ENCODE measurements at places on chromosomes 7 and 10.

- DNase-seq = no peak
These were observed 42.2 kb downstream of the MAD1L1 start for GRCh38 chr7:2190531-2190930.

DNA sequence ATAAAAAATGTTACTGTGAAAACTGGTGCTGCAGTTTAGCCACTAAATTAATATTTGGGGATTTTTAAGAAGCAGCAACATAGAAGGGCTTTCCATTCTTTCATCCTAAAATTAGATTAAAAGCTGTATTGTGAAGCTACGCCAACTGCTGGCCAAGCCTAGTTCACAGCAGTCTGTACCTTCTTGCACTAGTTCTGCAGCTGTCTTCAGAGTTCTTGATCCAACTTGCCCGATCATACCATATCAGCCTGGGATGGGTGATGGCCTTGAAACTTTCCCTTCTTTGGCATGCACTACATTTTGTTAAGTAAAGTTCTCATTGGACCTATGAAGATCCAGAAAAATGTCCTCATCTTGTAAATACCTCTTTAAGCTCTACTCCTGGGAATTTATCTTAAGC, 20.3 kb upstream of the PANK1 start:
- DNase-seq = no peak

GRCh38 chr10:73577788-73578187, 13.4 kb downstream of the USP54 start:
- DNase-seq = no peak

- DNase-seq = no peak
These were observed 123.3 kb downstream of the TWIST1 start for GRCh38 chr7:18993933-18994668.

- DNase-seq = no peak
These were observed 25.5 kb downstream of the ZNF713 start for GRCh38 chr7:55912748-55913158.

- DNase-seq = no peak
These were observed 1.8 kb downstream of the LAMB1 start for GRCh38 chr7:108000875-108001763.

GRCh38 chr10:114458216-114458920, 54.1 kb upstream of the AFAP1L2 start:
- no peak for DNase-seq

- no peak for DNase-seq
These were observed 286.6 kb downstream of the ELMO1 start for GRCh38 chr7:37162106-37162505.

GRCh38 chr7:45698303-45699014, 124.3 kb downstream of the ADCY1 start:
- DNase-seq = no peak

DNA sequence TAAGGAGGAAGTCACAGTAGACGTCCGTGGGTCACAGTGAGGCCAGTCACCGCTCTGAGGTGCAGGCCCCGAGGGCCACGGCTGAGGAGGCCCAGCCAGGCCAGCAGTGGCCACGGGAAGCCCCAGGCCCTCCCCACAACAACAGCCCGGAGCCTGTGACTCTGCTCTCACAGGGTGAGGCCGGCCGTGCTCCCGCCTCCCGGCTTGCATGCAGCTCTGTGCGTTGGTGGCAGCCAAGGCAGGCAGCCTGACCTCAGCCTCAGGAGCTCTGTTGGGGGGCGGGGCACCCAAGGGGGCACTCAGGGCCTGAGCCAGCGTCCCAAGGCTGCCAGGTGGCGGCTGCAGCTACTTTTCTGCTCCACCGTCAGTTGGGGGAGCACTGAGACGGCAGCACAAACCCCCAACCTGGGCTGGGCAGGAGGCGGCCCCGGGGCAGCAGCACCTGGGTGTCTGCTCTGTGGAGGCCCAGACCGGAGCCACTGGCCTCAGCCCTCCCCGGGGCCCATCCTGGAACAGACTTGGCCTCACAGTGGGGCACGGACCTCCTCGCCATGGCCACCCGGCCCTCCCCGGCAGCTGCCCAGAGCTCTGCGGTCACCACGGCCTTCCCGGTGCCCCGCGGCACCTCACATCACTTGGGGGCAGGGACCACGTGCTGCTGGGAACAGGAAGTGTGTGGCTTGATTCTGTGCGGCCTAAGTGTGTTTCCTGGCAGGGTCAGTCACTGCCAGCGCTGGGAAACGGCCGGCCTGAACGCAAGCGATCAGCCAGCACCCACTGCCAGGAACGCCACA, 13.3 kb downstream of the CYP2W1 start:
- no peak for DNase-seq

- DNase-seq = no peak
These were observed 40.1 kb downstream of the PFKP start for GRCh38 chr10:3107426-3107961.

DNA sequence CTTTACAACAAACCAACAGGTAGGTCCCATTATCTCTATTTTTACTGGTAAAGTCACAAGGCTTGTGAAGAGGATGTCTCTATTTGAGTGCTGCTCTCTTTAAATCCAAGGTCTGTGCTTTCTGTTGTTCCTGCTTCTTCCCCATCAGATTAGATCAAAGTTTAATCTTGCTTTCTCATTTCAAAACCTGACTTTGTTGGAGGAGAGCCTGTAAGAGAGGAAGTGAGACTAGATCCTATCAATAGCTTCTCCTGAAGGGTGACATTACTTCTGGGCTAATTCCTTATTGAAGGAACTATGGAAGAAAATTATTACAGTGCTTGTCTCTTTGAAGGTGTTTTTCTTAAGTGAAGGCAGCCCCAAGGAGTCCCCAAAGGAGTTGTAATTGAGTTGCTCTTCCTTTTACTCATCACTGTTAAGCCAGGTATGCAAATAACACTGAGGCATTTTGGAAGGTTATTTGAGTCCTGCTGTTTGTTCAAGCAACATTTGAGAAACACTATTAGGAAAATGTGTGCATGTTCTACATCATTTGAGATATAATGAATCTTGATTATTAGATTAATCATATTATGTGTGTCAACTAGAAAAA, 146.2 kb upstream of the MBL2 start:
- no peak for DNase-seq

- DNase-seq = peak; percentile 58
These were observed 29.2 kb downstream of the SORBS1 start for GRCh38 chr10:95531994-95532399.

DNA sequence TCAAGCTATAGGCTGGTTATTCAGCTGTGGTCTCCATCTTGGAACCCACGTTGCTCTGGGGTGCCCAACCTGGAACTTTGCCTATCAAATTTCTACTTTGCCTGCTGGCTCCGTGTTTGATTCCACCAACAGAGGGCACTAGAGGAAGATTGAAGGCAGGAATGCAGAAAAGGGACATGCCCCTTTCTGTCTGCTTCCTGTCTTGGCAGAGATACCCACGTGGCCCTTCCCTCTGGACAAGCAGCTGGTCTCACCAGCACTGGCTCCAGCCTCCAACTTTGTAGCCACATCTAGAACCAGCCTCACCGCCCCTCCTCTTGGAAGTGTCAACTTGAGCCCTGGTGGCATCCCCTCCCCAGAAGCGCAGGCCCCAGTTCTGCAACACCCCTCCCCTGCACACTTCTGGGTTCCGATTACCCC, 52.1 kb upstream of the ZNF438 start:
- DNase-seq = peak; percentile 71

DNA sequence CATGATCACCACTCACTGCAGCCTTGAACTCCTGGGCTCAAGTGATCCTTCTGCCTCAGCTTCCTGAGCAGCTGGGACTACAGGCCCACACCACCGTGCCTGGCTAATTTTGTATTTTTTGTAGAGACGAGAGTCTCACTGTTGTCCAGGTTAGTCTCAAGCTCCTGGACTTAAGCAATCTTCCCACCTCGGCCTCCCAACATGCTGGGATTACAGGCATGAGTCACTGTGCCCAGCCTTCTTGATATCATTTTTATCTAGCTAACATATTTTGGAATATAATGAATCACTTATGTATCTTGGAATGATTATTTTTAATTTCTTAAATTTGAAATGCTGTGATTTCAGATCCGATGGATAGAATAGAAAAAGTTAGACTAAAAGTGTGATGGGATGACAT, 18.4 kb downstream of the ARL4A start:
- DNase-seq = no peak

- DNase-seq = no peak
These were observed 219.0 kb downstream of the ANKRD30A start for GRCh38 chr10:37344413-37344812.

DNA sequence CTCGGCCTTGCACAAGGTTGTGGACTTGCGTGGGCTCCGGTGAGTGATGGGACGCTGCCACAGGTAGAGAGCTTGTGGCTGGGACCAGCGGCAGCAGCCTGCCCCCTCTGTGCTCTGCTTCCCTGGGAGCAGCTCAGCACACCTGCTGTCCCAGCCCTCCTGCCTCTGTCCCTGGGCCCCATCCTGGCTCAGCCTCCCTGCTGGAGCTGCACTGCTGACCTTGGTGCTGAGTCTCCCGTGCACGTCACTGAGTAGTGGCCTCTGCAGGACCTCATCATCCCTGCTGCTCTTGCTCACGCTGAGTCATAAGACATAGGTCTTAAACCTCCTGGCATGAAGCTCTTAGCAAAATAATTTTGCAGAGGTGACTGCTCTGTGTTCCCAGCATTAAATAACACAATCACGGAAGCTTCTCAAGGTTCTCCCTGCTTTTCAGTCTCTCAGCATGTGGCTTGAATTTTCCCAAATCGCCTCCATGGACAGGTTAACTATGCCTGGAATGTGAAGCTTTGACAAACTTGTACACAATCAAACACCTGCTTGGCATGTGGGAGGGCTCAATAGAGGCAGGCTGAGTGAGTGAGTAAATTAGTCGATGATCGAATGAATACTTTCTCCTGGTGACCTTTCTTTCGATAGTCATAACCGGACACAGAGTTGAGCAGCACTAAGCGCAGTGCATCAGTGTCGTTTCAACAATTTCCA, 63.8 kb upstream of the NPS start:
- no peak for DNase-seq

DNA sequence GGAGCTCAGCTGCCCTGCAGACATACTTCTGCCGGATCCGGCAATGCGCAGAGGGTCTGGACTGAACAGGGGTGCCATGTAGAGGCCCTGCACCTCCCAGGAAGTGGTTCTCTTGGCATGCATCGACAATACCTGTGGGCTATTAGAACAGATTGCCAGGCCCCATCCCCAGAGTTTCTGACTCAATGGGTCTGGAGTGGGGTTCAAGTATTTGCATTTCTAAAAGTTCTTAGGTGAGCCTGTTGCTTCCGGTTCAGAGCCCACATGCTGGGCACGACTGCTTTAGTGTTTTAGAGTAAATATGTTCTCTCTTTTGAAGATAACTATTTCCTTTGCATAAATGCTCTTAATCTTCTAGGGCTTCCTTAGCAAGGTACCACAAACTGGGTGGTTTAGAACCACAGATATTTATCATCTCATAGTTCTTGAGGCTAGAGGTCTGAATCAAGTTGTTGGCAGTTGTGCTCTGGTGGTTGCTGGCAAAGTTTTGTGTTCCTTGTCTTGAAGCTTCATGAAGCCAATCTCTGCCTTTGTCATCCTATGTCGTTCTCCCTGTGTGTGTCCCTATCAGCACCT, 435.5 kb downstream of the TCERG1L start:
- DNase-seq = no peak

- DNase-seq = no peak
These were observed 4.7 kb upstream of the TRIM8 start for GRCh38 chr10:102639537-102639936.

Data from NB4 (cell line).